ENCODE measurements at places on chromosomes 5 and 9. TPM values are rescaled to one million over a fixed set of nuclear protein-coding genes. Genes with fewer than 3 reads are reported as not detected.

Gene KIAA1191
- total RNA-seq, result 76.4 TPM

Gene PTPRD
- 0.59 TPM for total RNA-seq

Gene TAF11L5
- not detected for total RNA-seq

Gene CDHR2
- total RNA-seq, result 0.05 TPM

Gene OCLN
- 10.9 TPM for total RNA-seq

Gene SH3PXD2B
- total RNA-seq, result 23.6 TPM

All from A549 treated with dexamethasone at 1 μM for 4 hours (cell line).